ENCODE measurements at places on chromosomes 7 and 10.

- no peak for DNase-seq
These were observed 43.1 kb downstream of the GHRHR start for GRCh38 chr7:31006857-31007256.

- DNase-seq: peak; percentile 57
These were observed 7.2 kb upstream of the PGAM2 start for GRCh38 chr7:44072364-44073231.

- peak; percentile 88 for DNase-seq
These were observed 33.3 kb downstream of the GET4 start for GRCh38 chr7:909358-910329.

- DNase-seq: no peak
These were observed 16.3 kb downstream of the YAE1 start for GRCh38 chr7:39582536-39582935.

GRCh38 chr10:74900297-74900696 lies 73.9 kb downstream of the KAT6B start:
- peak; percentile 75 for DNase-seq

- DNase-seq: peak; percentile 87
These were observed 97.9 kb upstream of the IKZF1 start for GRCh38 chr7:50206453-50207250.

DNA sequence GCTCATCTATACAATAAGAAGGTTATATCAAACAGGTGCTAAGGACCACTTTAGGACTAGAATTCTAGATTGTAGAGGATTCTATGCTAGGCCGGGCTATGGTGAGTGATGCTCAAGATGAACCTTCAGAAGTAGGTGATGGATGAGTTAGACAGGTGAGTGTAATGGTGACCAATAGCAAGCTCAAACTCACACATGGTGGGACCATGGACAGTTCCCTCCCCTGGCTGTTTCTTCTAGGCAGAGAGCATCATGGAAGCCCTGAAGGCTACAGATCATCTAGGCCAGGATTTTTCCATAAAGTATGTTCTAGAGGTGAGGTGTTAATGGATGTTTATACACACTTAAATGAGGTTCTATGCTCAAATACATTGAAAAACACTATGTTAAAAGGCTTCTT lies 162.2 kb upstream of the WDR11 start:
- DNase-seq: no peak

GRCh38 chr10:11685787-11686218 lies 56.4 kb upstream of the ECHDC3 start:
- peak; percentile 99 for DNase-seq

- no peak for DNase-seq
These were observed 133.1 kb downstream of the SORCS3 start for GRCh38 chr10:104774234-104774633.

DNA sequence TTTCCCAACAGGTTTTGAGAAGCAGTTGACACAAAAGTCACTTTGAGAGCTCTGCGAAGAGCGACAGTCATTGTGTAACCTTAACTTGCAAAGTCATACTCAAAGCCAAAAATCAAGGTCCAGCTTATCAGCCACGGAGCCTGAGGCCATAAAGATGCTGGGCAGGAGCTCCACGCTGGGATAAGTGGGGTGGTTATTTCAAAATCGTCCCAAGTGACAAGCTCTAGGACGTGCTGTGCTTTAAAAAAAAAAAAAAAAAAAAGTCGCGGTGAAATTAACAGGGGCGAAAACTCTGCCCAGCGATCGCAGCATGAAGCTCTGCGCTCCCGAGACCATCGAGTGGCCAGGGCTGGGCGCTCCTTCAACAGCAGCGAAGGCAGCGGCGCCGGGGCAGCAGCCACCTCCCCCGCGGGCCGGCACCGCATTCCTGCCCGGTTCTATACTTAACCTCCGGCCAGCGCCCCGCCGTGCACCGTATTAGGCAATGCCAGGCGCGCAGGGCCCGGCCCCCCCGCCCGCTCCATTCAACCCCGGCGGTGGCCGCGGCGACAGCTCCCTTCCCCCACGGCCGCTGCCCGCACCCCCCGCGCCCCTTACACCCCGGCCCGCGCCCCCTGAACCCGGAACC lies 657 bp downstream of the HACD1 start:
- peak; percentile 79 for DNase-seq

DNA sequence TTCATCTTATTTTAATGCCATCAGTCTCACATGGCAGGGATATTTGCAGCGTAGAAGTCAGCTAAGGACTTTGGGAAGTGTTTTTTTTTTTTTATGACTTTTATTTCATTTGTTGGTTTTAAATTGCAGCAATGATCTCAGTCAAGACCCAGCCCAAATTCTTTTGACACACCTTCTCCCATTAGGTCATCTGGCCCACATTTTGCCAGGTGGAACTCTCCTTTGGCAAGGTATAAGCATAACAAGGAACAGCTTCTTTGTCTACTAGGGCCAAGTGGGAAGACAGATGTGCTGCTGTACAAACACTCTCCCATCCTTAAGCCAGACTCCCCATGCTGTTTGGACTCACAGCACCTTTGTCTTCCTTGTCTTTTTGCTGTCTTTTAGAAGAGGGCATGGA lies 41.8 kb downstream of the PLEKHA8 start:
- DNase-seq: no peak

- DNase-seq: peak; percentile 73
These were observed 164.6 kb upstream of the C1GALT1 start for GRCh38 chr7:7017707-7018280.

- peak; percentile 33 for DNase-seq
These were observed 53.1 kb upstream of the COBL start for GRCh38 chr7:51369746-51370145.

- peak; percentile 8 for DNase-seq
These were observed 335.7 kb downstream of the PHTF2 start for GRCh38 chr7:78134256-78134655.

GRCh38 chr7:70579397-70580097 lies 552.4 kb upstream of the GALNT17 start:
- no peak for DNase-seq

- no peak for DNase-seq
These were observed 41.9 kb downstream of the MET start for GRCh38 chr7:116713918-116714317.

- DNase-seq: no peak
These were observed 41.3 kb upstream of the CAMK1D start for GRCh38 chr10:12308057-12308456.

GRCh38 chr10:126250527-126251310 lies 137.6 kb downstream of the ADAM12 start:
- no peak for DNase-seq

DNA sequence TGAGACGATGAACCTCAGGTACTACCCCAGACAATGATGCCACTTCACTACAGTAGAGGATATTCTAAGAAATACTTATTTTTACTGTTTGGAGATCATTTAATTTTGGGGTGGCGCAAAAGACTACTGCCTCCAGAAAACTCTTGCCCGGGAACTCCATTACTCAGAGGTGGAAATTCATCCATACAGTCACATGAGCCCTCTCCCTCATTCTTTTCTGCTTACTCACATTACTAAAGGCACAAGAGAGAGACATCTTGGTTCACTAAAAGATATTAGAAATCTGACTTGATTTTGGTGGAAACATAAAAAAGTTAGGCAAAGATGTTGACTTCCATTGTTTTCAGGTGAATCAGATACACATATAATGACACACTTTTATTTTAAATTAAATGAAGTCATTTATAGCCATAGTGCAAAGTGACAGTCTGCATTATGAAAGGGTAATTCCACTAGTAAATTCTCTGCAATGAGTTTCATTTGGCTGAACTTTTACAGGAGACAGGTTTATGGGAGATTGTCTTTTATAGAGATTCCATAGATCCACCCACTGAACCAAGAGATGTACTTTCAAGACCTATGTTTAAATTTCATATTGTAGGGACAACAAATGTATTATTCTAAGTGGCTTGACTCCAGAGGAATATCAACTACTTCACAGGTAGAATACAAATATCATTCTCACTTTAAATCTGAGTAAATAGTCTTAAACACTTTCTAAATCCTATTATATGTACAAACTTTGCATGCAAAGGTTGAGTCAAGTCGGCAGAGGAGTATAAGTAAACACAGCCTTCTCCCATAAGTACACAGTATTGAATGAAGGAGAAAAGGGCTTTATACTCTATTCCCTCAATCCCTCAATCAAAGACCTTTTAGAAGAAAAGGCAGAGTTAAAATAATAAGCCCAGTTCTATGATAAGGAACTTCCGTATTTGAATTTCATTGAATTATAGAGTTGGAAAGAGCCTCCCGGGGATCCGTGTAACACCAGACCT lies 18.8 kb downstream of the NEBL start:
- no peak for DNase-seq

GRCh38 chr10:98208925-98209324 lies 59.1 kb downstream of the LOXL4 start:
- no peak for DNase-seq

GRCh38 chr7:157514746-157515145 lies 177.9 kb downstream of the DNAJB6 start:
- DNase-seq: no peak

DNA sequence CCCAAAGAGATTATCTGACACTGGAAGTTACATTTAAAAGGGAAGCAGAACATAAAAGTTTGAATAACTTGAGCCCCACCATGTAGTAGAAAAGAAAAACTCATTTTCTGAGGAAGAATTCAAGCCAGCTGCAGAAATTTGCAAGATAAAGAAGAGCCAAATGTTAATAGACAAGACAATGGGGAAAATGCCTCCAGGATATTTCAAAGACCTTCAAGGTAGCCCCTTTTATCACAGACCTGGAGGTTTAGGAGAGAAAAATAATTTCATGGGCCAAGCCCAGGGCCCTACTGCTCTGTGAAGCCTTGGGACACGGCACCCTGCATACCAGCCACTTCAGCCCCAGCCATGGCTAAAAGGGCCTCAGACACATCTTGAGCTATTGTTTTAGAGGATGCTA lies 18.4 kb upstream of the AKR1C1 start:
- DNase-seq: no peak

- no peak for DNase-seq
These were observed 83.2 kb upstream of the CHST15 start for GRCh38 chr10:124176349-124177179.

DNA sequence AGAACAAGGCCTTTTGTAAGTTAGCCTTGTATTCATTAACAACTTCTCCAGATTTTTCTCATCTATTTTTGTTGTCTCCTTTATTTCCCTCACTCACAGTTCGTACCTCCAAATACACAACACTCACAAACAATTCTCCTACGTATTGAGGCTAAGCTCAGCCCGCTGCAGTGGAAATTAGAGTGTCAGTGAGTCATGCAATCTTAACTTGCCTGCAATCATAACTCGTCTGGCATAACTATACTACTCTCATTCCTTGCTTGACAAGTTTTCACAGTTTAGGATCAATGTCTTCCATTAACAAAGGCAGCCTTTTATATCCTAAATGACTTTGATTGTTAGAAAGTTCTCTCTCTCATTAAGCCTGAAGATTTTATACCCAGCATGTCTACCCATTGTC lies 23.8 kb downstream of the TMEM196 start:
- no peak for DNase-seq

DNA sequence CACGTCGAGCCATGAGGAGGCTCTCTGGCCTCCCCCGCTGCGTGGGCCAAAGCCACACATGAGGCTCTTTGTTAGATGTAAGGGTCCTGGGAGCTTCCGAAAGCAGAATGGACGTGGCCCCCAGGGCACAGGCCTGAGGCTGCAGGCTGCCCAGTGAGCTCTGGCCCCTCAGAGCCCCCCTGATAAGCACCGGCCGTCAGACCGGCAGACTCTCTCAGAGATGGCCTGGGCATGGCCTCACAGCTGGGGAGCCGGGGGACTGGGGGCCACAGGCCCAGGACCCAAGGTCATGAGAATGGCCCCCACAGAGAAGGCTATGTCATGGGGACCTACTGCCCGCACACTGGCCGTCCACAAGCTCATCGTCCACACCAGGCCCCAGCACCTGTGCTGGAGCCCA lies 31.7 kb upstream of the ADGRA1 start:
- no peak for DNase-seq

DNA sequence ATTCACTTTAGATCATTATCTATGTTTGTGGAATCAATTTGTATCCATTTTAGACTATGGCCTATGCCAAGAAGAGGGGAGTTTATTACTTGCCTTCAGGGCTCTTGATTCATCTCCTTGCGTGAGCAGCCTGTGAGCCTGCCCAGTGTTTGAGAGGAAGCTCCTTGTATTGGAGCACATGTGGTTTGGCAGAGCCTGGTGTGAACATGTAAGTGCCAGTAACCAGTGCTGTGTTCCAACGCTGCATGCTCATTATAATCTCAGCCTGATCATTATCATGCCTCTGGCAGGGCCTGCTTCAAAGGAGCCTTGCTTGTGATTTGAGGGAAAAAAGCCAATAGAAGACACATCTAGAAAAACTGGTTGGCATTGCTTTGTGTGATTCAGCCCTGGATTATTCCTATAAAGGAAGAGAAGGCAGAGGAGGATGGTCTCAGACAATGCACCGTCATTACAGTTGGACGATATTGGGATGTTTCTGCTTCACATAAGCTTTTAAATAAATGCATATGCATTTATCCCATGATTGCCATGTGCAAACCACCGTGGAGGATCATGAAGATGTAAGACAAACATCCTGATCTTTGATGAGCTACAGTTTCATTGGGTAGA lies 203.4 kb upstream of the AHR start:
- no peak for DNase-seq

GRCh38 chr10:71266147-71266917 lies 52.7 kb upstream of the SLC29A3 start:
- no peak for DNase-seq

DNA sequence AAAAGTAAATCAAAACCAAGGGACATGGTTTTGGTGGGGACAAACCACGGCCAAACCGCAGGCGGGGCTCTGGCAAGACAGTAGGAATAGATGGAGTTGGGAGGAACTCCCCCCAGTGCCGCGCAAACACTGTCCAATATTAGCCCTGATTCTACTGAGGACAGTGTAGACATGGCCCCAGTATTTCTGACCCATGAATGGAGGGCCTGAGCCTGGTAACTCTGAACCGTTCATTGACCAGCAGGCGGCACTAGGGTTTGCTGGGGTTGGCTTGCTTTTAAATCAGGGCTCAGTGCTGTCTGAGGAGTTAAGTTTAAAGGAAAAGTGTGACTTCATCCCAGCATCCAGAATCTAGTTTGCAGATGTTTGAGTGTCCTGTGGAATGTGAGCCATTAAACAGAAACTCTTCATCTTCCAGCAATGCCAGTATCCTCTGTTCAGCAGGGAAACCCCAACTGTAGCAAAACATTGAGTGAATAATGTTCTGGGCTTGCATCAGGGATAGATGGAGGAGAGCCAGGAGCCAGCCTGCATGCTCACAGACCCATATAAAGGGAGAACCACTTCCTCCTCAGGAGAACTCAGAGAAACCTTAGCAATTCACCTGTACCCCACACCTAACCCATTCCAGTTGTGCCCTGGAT lies 147.4 kb upstream of the PRSS58 start:
- DNase-seq: no peak

DNA sequence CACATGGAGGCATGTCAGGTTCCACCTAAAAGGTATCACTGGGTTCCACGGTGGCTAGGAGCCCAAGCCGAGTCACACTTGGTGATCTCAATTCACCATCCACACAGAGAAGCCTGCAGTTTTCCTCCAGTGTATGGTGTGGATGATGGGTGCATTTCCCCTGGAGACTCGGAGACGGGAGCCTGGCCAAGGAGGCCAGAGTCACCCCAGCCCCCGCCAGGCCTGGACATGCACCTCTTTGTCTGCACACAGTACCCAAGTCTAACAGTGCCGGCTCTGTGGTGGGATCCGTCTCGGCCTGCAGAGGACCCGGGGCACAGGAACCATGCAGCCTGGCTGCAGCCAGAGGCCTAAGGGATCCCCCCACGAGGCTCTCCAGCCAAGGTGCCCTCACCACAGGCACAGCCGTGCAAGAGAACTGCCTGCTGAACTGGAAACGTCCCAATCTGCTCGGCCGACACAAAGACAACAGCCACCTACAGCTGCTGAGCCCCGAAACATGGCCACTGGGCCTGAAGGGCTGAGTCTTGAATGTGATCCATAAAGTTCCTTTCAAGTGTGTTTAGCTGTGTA lies 75.2 kb downstream of the DIP2C start:
- DNase-seq: no peak

- no peak for DNase-seq
These were observed 77.0 kb upstream of the EEPD1 start for GRCh38 chr7:36076074-36076473.
